ENCODE measurements at places on chromosomes 6 and 20.

DNA sequence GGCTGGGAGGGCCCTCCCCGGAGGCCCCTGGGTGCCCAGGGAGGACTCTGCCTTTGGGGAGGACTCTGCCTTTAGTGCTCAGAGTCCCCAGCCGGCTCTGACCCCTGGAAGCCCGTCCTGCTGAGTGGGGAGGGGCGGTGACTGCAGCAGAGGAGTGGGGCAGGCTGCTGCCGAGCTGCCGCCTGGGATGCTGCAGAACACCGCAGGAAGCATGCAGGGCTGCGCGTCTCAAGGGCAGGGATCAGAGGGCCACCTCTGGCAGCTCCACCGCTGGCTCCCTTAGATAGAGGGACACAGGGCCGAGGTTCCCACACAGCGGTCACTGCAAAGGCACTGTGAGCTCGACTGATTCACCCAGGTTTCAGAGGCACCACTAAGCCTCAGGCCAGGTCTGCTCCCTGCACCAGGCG, 82.2 kb upstream of the GATA5 start:
- DNase-seq: no peak

DNA sequence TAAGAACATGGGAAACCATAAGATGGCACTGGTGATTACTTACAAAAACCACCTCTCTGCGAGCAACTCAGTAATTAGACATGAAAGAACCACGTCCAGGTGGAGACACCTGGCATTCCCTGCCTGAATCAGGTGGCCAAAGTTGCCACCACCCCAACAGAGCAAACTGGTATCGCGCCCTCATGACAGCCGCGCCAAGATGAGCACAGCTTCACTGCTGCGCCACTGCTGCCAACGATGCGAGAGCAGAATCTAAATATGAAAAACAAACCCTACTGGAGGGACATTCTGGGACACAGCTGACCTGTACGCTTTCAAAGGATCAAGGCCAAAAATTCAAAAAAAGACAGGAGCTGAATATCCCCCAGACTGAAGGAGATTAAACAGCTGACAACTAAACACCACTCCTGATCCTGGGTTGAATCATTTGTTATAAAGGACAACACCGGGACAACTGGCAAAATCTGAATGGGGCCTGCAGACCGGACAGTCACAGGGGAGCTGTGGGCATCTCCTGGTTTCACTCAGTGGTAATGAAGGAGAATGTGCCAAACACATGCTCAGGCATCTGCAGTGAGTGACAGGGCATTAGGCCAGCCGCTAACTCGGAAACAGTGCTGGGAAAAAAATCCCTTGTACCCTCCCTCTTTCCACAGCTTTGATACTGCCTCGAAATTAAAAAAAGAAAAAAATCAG, 17.4 kb downstream of the CST7 start:
- DNase-seq: no peak

DNA sequence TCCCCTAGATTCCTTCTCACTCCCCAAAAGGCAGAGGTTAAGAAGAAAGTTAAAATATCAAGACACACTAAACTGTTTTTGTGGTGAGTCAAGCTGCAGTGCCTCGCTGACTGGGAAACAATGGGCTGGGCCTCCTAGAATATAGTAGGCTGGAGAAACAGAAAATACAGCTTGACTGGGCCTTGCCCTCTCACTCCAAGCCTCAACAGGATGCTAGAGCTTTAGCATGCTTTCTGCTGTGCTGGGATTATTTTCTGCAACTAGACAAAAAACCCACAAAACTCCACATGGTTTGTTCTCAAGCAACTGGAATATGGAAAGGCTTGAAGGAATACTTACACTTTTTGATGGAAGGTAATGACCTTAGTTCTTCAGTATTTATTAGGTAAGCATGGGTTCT, 27.9 kb downstream of the FOXO3 start:
- no peak for DNase-seq

GRCh38 chr6:23797041-23797440, 329.0 kb upstream of the NRSN1 start:
- DNase-seq: no peak

- DNase-seq: no peak
Measured at GRCh38 chr6:150692604-150693003, 92.9 kb downstream of the PLEKHG1 start.

GRCh38 chr6:37535428-37535758, 35.7 kb upstream of the CCDC167 start:
- no peak for DNase-seq

- no peak for DNase-seq
Measured at GRCh38 chr6:72946774-72947173, 278.5 kb downstream of the KHDC1L start.

DNA sequence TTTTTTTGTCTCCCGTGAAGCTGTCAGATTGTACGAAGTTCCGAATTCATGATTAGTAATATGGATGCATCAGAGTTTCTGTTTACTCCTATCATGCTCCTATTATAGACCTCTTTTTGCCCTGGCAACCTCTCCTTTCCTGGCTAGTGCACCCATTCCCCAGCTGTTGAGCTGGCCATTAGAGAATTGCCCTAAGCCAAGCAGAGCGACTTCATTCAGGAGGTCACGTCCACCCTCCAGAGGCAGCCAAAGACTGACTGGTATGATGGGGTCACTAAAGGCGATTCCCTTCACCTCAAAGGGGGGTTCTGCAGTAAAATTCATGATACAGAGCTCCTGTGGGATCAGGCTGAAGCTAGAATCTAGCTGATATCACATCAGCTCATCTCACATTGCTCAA, 351.9 kb downstream of the BTBD3 start:
- DNase-seq: no peak

- DNase-seq: no peak
Measured at GRCh38 chr6:31112478-31112877, at the start of gene C6orf15. Gene C6orf15 (minus strand): TSS chr6:31112575. CDS start chr6:31112555, 20 bp downstream.

Measured in effector CD8-positive, alpha-beta T cell (primary cell).